ENCODE measurements at places on chromosomes 13 and 19. TPM values are rescaled to one million over a fixed set of nuclear protein-coding genes. Genes with fewer than 3 reads are reported as not detected.

GRCh38 chr13:74289861-74290773, 155.9 kb upstream of the KLF12 start:
- H3K4me3 ChIP-seq, result no peak overlapping the region
- no peak overlapping the region for H3K27ac ChIP-seq
- no peaks in the 10 kb centered on the region for H3K36me3 ChIP-seq
- peaks cover 5% of the 10 kb centered on the region for H3K27me3 ChIP-seq
- DNase-seq, result no peak
- H3K4me1 ChIP-seq, result peaks cover 28% of the 10 kb centered on the region

DNA sequence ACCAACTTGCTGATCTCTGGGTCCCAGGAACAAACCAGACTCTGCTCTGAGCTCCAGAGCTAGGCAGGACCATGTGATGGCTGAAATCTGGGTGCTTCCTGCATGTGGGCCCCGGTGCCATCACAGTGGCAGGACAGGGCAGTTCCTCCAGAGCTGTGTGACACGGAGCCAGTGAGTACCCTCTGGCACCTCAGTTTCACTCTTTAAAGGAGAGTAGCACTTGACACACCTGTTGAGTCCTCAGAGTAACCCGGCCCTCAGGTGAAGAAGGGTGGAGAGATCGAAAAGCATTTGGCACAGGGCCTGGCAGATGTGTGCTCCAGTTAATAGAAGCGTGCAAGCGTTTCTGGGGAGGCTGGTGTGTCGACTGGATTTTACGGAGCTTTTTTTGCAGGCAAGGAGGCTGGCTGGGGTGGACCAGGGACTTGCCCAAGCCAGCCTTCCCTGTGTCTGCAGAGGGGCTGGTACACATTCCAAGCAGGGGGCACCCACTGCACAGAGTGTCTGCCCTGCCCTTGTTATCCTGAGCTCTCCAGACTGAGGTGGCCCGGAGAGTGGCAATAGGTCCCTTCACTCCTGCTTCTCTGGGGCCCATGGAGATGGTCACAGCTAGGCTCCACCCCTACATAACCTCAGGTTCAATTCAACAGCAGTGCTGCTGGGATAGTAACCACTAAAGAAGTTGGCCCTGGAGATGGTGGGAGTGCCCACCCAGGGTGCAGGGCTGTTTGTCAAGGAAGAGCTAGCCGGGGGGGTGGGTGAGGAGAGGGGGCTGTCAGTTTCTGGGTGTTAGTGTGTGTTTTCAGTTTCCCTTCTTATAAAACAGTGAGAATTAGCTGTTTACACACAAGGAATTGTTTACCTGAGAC, 8.3 kb downstream of the RPS19 start:
- H3K4me3 ChIP-seq, result peak overlapping the region; percentile 57
- peaks cover 64% of the 10 kb centered on the region for H3K4me1 ChIP-seq
- H3K27me3 ChIP-seq, result no peaks in the 10 kb centered on the region
- peak overlapping the region; percentile 92 for H3K27ac ChIP-seq
- DNase-seq, result no peak

GRCh38 chr13:108963846-108964600, 334.6 kb downstream of the MYO16 start:
- H3K27ac ChIP-seq, result no peak overlapping the region
- DNase-seq, result no peak
- H3K27me3 ChIP-seq, result no peaks in the 10 kb centered on the region
- H3K4me1 ChIP-seq, result no peaks in the 10 kb centered on the region

- H3K36me3 ChIP-seq, result no peaks in the 10 kb centered on the region
- H3K4me3 ChIP-seq, result peak overlapping the region; percentile 61
- DNase-seq, result no peak
- H3K4me1 ChIP-seq, result peaks cover 25% of the 10 kb centered on the region
- peaks cover 13% of the 10 kb centered on the region for H3K27me3 ChIP-seq
Measured at GRCh38 chr13:44293908-44294735, 79.5 kb upstream of the SERP2 start.

DNA sequence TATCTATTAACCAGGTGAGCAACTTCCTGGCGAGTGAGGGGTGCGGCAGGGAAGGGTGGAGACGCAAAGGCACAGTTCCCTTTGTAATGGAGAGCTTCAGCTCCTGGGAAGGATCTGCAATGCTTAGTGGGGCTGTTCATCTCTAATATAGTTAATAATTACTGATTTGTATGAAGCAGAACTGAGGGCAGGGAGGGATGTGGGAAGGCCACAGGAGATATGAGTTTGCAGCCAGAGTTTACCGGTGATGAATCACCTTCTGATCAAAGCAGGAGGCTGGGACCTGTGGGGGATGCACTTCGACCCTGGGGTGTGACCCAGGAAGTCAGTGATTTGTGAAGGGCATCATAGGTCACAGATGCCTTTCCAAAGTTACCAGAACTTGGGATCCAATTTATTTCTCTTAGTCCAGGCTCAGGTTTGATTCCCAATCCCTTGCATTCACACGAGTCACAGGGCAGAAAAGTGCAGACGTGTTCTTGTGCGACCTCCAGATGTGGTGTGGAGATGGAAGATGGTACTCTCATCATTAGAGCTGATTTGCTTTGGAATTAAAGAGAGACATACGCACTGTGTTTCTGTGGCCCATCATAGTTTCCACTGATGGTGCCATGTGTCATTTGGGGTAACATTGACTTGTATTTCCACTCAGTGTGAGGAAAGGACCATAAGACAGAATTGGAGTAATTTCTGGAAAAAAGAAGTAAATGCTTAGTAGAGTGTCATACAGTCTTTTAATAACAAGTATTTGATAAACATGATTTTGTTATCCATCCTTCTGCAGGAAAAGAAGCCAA, 55.0 kb downstream of the LRCH1 start:
- peaks cover 47% of the 10 kb centered on the region for H3K4me1 ChIP-seq
- no peak for DNase-seq
- no peaks in the 10 kb centered on the region for H3K27me3 ChIP-seq
- peak overlapping the region; percentile 81 for H3K27ac ChIP-seq
- H3K36me3 ChIP-seq, result no peaks in the 10 kb centered on the region
- peak overlapping the region; percentile 4 for H3K4me3 ChIP-seq

DNA sequence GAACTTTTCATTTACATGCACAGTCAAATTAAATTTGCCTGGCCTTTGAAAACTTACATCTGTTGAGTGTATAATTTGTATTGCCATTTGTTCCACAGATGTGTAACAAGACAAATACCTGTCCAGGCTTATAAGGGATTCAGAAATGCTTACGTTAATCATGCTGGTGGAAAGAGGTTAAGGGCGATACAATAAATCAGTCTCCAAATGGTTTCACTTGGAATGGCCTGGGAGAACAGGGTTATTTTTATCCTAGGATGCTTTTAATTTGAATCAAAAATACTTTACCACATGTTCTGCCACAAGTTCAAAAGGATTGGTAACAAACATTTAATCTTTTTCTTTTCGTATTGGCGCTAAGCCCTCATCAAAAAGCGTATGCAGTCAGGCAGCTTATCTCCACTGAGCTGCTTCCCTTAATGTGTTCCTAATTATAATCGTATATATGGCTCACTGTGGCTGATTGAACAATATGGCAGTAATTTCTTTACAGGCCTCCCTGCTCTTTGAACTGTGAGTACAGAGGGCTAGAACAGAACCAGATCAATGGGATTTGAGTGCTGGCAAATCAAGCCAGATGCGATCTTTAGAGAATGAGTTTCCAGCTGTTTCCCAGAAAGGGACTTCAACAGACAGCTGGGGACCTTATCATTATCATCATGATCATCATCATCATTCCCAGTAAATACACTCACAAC, 425.7 kb downstream of the SPRY2 start:
- H3K27me3 ChIP-seq, result no peaks in the 10 kb centered on the region
- H3K4me3 ChIP-seq, result no peak overlapping the region
- DNase-seq, result no peak
- no peaks in the 10 kb centered on the region for H3K4me1 ChIP-seq
- no peak overlapping the region for H3K27ac ChIP-seq
- H3K36me3 ChIP-seq, result no peaks in the 10 kb centered on the region

DNA sequence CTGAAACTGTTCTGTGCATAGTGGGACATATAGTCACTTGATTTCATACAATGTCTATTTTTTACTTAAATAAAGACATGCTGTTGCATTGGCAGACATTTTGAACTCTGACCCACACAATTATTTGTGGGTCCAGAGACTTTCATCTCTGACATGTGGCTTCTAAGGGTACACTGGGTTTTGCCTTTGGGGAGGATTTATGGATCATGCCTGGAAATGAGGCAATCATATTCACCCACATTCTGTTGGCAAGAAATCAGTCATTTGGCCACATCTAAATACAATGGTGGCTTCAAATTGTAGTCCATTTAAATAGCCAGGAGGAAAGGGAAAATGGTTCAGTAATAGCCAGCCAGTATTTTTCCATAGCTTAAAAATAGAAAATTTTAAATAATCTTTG, 238.3 kb upstream of the KLF12 start:
- H3K27me3 ChIP-seq, result peaks cover 1% of the 10 kb centered on the region
- no peaks in the 10 kb centered on the region for H3K4me1 ChIP-seq
- H3K27ac ChIP-seq, result no peak overlapping the region
- H3K4me3 ChIP-seq, result no peak overlapping the region
- H3K36me3 ChIP-seq, result no peaks in the 10 kb centered on the region

GRCh38 chr19:40576151-40576584, 505 bp upstream of the SHKBP1 start:
- DNase-seq, result no peak
- H3K4me1 ChIP-seq, result peaks cover 19% of the 10 kb centered on the region
- peaks cover 11% of the 10 kb centered on the region for H3K36me3 ChIP-seq
- H3K27ac ChIP-seq, result peak overlapping the region; percentile 89

DNA sequence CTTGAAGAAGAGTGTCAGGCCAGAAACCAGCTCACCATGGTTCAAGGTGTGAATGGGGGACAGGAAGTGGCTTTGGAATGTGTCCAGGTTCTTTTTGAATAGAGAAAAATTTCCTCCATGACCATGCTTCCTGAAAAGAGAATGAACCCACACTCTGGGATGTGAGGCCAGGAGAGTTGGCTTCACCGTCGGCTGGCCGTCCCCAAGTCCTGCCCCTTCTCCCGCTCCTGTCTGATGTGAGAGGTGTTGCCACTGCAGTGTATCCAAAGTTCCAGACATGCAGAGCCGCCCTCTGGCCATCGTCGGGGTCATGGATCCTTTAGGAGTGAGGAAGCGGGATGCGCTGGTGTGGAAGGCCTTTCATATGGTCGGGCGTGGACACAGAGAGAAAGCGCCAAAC, 101.2 kb downstream of the COL4A2 start:
- no peak overlapping the region for H3K4me3 ChIP-seq
- peaks cover 35% of the 10 kb centered on the region for H3K27me3 ChIP-seq
- H3K4me1 ChIP-seq, result no peaks in the 10 kb centered on the region
- no peak overlapping the region for H3K27ac ChIP-seq
- H3K36me3 ChIP-seq, result no peaks in the 10 kb centered on the region
- no peak for DNase-seq

DNA sequence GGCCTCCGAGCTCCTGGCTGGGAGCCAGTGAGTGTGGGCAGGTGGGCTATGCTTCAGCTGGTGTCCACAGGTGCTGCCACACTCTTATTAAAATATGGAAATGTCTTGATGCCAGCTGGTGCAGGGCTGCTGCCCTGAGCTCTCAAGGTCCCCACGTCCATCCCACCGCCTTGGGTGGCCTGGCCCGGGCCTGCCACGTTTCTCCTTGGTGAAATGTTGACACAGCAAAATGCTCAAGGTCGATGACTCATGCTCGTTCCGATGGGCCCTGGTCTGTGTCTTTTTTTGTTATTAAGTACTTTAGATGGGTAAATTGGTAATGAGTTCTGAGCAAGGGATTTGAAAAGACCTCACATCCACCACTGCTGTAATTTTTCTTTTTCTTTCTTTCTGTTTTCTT, 524.7 kb downstream of the MYO16 start:
- H3K4me3 ChIP-seq, result no peak overlapping the region
- no peak for DNase-seq

- no peaks in the 10 kb centered on the region for H3K4me1 ChIP-seq
- H3K4me3 ChIP-seq, result no peak overlapping the region
- no peak for DNase-seq
Measured at GRCh38 chr19:13505164-13505695, 1.0 kb downstream of the CACNA1A start.

DNA sequence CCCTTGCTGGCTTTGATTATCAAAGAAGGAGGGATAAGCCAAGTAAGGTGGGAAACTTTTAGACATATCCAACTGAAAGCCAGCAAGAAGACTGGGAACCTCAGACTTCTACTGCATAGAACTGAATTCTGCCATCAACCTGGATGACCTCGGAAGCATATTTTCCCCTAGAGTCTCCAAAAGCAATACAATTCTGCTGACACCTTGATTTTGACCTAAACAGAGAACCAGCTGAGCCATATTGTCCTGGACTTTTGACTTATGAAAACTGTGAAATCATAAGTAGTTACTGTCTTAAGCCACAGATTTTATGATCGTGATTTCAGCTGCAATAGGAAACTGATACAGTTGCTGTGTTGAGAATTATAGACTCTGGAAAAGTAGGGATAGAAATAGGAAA, 227.6 kb downstream of the PCDH20 start:
- no peak overlapping the region for H3K4me3 ChIP-seq
- H3K4me1 ChIP-seq, result no peaks in the 10 kb centered on the region
- no peaks in the 10 kb centered on the region for H3K36me3 ChIP-seq
- DNase-seq, result no peak
- no peaks in the 10 kb centered on the region for H3K27me3 ChIP-seq

DNA sequence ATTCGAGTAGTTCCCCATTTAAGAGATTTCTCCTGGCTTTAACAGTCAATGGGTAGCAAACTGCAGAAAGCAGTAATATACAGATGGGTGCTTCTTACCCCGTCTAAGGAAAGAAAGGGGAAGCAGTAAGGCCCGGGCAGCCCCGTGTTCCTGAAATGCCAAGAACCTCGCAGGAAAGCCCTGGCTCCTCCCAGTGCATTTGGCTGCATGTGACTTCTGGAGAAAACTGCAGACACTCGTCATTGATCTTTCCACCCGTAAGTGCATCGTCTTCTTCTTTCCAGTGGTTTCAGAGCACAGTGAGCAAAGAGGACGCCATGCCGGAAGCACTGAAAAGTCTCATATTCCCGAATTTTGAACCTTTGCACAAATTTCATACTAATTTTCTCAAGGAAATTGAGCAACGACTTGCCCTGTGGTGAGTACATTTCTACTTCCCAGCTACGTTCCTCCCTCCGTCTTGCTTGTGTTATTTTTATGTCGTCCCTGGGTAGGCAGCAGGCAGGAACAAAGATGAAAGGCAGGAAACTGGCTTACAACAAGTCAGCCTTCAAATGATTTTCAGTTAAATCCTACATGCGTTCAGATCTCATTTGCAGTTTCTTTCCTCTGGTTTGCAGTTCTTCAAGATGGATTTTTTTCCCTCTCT, 165.2 kb downstream of the STK24 start:
- peaks cover 4% of the 10 kb centered on the region for H3K4me1 ChIP-seq
- no peak overlapping the region for H3K27ac ChIP-seq
- peaks cover under 1% of the 10 kb centered on the region for H3K36me3 ChIP-seq
- H3K27me3 ChIP-seq, result peaks cover 44% of the 10 kb centered on the region
- no peak for DNase-seq
- H3K4me3 ChIP-seq, result no peak overlapping the region

GRCh38 chr13:51125495-51126226, 14.6 kb upstream of the C13orf42 start:
- no peak for DNase-seq
- no peaks in the 10 kb centered on the region for H3K4me1 ChIP-seq
- no peak overlapping the region for H3K4me3 ChIP-seq

- H3K27me3 ChIP-seq, result no peaks in the 10 kb centered on the region
- peaks cover 4% of the 10 kb centered on the region for H3K36me3 ChIP-seq
- DNase-seq, result no peak
- no peak overlapping the region for H3K4me3 ChIP-seq
Measured at GRCh38 chr13:58542530-58542929, 911.0 kb downstream of the PCDH17 start.

GRCh38 chr19:56917998-56918397, 77.5 kb upstream of the PEG3 start:
- H3K27ac ChIP-seq, result no peak overlapping the region
- no peak overlapping the region for H3K4me3 ChIP-seq
- no peak for DNase-seq
- peaks cover 20% of the 10 kb centered on the region for H3K36me3 ChIP-seq
- no peaks in the 10 kb centered on the region for H3K27me3 ChIP-seq

The KLF12 gene
- 11.5 TPM for total RNA-seq

The ARHGAP33 gene
- total RNA-seq, result 45.0 TPM

The CCDC169 gene
- not detected for total RNA-seq

The TTYH1 gene
- total RNA-seq, result 0.31 TPM
